ENCODE measurements at places on chromosomes 2 and 18.

- no peak for DNase-seq
Observed at GRCh38 chr18:37012452-37012851, 183.5 kb downstream of the KIAA1328 start.

GRCh38 chr2:96957244-96957643 lies 29.1 kb downstream of the FAM178B start:
- DNase-seq: peak; percentile 86

DNA sequence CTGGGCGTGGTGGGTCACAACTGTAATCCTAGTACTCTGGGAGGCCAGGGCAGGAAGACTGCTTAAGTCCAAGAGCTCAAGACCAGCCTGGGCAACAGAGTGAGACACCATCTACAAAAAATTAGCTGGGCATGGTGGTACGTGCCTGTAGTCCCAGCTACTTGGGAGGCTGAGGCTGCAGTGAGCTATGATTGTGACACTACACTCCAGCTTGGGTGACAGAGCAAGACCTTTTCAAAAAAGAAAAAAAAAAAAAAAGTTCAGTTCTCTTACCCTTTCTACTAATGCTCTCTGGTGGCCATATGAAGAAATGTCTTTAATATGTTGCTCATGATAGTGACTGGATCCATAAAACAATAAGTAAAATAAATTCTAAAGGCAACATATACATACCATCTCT lies 14.9 kb downstream of the TYW5 start:
- peak; percentile 4 for DNase-seq

DNA sequence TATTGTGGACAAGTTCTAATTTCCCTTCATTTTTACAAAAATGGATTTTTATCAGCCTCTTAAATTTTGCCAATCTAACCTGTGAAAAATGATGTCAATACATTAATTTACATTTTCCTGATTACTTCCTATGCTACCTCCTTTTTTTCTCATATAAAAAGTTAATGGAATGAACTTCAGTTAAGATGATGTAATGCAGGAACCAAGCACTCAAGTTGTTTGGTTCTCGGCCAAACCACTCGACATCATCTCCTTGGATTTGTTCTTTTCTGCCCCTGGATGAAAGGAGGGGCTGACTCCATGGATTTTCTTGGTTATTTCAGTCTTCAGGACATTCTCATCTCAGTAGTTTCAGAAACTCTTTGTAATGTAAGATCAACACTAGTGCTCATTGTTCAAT lies 253.1 kb upstream of the NXPH2 start:
- no peak for DNase-seq

DNA sequence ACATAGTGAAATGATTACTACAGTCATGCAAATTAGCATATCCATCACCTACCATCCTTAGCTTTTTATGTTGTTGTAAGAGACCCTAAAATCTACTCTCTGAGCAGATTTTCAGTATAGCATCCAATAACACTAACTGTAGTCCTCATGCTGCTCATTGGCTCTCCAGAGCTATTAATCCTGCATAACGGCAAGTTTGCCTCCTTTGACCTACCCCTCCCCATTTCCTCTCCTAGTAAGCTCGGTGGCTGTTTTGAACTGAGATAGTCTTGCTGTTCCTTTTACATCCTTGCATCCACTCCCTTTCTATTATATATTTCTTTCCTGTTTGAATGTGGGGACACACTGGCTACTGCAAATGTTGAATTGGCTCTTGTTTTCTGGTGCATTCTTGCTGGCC lies 481.5 kb downstream of the TSN start:
- DNase-seq: no peak

DNA sequence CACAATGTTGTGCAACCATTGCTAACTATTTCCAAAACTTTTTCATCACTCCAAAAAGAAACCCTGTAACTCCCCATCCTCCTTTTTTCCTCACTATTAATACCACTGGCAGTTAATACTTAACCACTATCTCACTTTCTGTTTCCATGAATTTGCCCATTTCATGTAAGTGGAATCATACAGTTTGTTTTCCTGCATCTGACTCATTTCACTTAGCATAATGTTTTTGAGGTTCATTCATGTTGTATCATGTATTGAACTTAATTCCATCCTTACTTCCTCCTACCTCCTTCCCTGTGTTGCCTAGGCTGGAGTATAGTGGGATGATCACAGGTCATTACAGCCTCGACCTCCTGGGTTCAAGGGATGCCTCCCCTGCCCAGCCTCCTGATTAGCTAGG lies 68.3 kb downstream of the FAM117B start:
- no peak for DNase-seq

GRCh38 chr18:48682768-48683167 lies 143.9 kb downstream of the CTIF start:
- no peak for DNase-seq

- no peak for DNase-seq
Observed at GRCh38 chr18:41783065-41783818, 171.8 kb upstream of the PIK3C3 start.

DNA sequence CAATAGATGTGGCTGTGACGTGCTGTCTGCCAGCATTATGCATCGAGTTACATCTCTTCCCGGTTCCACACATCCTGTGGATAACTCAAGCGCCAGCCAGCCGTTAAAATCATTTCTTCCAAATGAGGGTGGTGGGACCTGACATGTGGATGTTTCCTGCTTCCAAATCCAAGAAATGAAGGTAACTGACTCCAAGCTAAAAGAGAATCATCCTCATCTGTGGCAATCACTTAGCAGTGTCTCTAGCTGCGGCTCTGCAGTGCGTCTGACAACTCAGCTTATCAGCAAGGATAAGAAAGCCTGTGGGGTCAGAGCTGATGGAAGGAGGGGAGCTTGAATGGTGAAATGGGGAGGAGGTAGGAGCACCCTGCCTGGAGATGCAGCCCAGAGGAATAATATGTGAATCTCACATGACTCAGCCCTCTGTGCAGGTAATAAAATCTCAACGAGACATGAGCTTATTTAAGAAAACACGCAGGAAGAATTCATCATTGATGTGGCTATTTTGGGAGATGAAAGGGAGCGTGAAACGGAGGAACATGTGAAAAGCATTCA lies 382.2 kb upstream of the TRIB2 start:
- no peak for DNase-seq

DNA sequence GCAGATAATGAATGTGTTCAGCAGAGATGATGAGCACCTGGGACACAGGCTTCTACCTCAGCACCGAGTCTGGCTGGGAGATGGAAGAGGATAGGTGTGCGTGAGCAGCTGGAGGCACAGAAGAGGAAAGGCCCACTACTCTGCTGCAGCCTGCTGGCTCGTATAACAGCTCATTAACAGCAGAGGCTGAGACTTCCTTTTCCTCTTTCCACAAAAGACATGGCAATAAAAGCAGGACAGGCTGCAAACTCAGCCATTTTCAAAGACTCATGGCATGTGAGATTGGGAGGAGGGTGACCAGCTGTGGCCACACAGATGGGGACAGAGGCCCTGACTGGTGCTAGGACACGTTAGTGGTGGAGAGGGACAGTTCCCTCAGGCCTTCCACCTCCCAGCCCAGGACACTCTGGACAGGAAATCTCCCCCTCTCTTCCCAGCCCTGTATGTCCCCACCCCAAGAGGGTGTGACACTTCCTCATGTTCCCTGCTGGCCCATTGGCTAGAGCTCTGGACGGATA lies 60.3 kb downstream of the CACNB4 start:
- DNase-seq: peak; percentile 6

DNA sequence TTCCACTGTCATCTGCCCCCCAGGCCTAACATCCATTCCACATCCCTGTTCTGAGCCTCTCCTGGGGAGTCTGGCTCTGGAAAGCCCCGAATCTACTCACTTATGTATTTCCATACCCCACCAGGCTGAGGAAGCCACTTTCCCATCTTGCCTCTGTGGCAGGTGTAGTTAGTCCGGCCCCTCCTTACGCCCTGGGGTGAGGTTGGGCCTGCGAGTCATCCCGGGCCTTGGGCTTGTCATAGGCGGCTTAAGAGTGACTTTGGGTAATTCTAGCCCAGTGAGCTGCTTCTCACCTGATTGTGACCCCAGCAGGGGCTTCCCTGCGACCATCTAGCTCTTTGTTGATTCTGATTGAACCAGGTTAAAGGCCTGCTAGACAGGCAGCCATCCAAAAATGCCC lies 21.1 kb downstream of the PCARE start:
- no peak for DNase-seq

DNA sequence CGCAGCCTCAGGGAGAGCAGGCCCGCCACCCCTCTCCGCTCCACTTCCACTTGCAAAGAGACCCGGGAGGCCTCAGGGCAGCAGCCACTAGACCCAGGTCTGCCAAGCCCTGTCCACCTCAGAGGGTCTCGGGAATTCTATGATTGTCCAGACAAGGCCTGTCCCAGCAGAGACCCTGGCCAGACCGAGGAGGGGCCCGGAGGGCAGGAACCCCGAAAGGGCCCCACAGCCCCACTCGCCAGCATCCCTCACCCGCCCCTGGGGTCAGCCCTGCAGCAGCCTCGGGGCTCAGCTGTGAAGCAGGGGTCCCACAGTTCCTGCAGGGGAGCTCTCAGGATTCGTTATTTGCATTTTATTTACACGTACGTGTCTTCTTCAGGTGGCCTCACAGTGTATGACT lies 269.5 kb downstream of the EIPR1 start:
- DNase-seq: no peak

GRCh38 chr2:148817210-148817708 lies 57.8 kb upstream of the KIF5C start:
- peak; percentile 4 for DNase-seq

- no peak for DNase-seq
Observed at GRCh38 chr2:98875081-98875728, 60.8 kb downstream of the CRACDL start.

DNA sequence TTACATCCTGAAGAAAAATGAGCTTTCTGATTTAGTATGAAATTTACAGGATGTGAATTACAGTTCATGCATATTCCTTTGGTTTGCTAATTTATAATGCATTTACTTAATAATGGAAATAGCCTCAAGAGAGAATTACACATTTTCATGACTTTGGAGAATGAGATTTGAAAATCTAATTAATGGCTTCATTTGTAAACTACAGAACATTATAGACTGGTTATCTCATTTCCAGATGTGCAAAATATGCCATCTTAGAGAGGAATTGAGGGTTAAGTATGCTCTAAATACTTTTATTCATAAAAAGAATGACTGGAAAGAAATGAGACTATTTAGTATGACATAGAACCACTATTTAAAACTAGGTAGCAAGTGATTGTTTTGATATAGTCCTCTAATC lies 94.2 kb upstream of the DNAJC10 start:
- DNase-seq: no peak

GRCh38 chr2:108640731-108641130 lies 78.6 kb upstream of the RANBP2 start:
- DNase-seq: no peak

GRCh38 chr2:101830555-101830954 lies 133.0 kb downstream of the MAP4K4 start:
- no peak for DNase-seq

DNA sequence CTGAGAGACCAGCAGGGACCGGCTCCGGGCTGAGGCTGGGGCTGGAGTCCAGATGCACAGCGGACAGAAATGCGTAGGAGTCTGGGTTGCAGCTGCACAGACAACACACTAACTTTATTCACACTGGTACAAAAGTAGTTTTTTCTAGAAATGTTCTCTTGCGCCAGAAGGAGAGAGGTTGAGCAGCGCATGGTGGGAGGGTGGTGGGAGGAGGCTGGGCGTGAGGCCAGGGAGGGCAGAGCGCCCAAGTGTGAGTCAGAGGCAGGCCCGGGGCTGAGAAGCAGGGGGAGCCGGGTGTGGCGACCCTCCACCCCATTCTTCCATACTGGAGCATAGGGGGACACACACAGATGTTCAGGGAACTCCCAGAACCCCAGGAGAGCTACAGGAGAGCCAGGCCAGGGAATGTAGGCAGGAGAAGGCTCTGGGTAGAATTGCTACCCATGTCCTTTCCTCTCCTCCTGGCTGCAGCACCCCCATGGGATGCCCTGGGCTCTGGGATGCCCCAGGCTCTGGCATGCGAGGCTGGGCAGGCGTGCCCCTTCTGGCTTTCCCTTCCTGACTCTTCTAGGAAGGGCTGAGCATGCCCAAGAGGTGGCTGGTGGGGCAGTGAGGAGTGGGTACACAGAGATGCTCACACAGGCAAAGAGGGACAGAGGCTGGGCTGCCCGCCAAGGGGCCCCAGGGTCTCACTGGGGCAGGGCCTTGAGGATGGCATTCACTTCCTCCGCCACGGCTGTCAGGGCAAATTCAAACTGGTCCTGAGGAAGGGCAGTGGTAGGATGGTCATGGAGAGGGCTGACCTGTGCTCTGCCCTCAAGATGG lies 10.6 kb downstream of the DNAJB2 start:
- no peak for DNase-seq

GRCh38 chr2:239966853-239967552 lies 58.1 kb downstream of the NDUFA10 start:
- DNase-seq: no peak

DNA sequence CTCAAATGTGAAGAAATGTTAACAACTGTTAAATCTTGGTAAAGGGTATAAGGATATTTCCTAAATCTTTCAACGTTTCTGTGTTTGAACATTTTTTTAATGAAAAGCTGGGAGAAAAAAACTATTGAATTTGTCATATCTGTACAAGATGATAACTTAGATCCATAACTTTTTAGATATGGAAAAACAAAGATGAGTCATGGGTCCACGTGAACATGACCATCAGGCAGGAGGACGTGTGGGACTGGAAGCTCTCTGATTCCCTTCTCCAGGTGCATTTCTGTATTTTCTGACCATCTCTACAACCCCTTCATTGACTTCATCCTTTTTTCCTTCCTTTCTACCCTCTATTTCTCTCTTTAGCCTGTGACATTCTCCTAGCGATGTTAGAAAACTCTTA lies 141.6 kb downstream of the DHRS9 start:
- DNase-seq: no peak

DNA sequence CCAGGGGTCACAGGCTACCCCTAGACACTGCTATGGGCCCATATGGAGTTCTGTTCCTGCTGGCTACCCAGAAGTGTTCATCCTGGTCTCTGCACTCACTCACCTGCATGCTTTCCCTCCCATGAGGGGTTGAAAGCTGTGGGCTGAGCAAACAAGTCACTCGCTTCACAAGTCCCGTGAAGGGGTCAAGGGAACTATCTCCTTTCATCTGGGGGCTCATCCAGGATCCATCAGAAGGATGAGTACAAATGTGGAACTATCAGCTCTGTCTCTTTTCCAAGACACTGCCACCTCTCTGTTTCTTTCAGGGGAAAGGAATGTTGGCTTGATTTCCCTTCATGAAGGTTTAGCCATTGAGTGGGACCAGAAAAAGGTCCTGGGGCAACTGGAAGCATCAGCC lies 21.7 kb downstream of the SULT1C4 start:
- no peak for DNase-seq

GRCh38 chr18:71293322-71293721 lies 1004.5 kb downstream of the SOCS6 start:
- no peak for DNase-seq

DNA sequence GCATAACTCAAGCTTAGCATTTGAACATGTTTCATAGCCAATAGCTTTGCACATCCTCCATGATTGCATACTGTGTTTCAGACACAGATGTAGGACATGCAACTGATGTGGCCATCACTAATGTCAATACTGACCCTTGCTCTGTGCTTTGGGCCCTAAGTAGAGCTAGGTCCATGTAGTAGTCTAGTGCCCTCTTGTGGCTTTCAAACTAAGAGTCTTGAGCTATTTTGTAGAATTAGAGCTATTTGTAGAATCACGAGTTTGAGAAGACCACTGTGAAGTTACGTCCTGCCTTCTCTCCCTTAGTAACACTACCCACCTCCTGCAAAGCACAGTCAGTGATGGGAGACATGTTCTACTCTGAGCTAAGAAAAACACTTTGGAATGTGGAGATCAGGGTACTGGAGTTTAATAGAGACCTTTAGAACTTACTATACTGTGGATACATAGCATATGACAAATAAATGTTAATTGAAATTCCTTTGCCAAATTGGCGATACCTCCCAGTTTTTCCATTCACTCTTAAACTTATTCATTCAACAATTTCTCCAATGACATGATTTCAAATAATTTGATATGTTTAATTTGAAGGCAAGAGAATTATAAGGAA lies 306.5 kb upstream of the TNP1 start:
- DNase-seq: peak; percentile 65
